Motor neuron (in vitro differentiated cells): ENCODE measurements at places on chromosomes 12 and 14. TPM values are rescaled to one million over a fixed set of nuclear protein-coding genes. Genes with fewer than 3 reads are reported as not detected.

DNA sequence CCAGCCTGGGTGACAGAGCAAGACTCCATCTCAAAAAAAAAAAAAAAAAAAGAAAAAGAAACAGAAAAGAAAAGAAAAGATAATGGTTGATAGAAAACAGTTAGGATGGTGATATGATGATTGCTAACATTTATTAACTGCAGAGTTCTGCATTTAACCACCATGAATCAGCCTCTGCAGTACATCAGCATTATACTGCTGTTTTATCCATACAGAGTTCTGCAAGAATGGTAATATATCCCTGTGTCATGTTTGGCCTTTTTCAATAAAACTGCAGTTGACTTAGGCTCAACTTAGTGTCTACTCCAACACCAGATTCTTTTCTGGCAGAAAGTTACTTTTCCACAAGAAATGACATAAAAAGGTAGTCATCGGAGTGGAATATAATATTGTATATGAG is 62.6 kb downstream of the DUSP6 start:
- ATAC-seq = no peak

Gene CLEC1A
- 0.66 TPM in 1 of 2 replicates, not detected in the other for total RNA-seq

Gene ETFBKMT
- 2.7 and 2.9 TPM in 2 replicates for total RNA-seq

Gene FGD6
- 4.9 and 5.0 TPM in 2 replicates for total RNA-seq

DNA sequence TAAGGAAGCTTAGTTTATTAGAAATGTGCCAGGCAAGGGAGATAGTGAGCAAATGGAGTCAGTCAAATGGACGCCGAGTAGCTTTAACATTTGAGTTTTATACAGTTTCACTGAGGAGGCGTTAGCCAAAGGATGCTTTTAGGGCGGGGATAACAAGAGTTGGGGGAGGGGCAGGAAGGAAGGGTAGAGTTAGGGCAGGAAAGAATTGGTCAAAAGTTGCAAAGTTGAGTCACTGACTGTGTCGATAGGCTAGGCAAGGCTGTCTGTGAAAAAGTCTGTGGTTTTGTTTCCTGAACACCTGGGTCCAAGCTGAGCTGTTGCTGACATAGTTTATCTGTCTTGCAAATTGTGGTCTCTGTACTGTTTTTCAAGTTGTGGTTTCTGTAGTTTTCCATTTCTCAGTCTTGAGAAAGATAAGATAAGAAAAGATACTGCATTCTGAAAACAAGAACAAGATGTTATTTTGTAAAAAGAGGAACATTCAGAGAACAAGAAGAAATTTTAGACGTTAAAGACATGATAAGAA is 62.6 kb upstream of the RESF1 start:
- ATAC-seq = no peak

- ATAC-seq = peak; percentile 82
Measured at GRCh38 chr12:42372154-42372791, 46.3 kb downstream of the PPHLN1 start.

Gene ABCB9
- total RNA-seq = 9.4 and 9.6 TPM in 2 replicates

- ATAC-seq = peak; percentile 49
Measured at GRCh38 chr14:76926521-76927251, 100.5 kb downstream of the LRRC74A start.

DNA sequence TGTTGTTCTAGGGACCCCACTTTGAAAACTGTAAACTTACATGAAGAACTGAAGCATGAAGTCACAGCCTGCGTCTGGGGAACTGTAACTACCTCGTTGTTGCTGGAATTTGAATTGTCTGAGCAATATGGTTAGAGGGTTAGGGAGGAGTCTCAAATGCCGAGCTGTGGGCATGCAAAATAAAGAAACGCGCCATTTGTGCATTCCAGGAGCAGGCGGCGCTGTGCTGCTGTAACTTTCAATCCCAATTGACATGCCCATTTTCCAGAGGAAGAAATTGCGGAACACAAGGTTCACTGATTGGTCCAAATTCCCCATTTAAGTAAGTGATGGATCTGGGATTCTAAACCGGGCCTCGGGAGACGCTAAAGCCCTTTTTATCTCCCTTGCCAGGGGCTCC is 61.3 kb downstream of the ZNF664 start:
- peak; percentile 40 for ATAC-seq

Gene RPGRIP1
- 0.76 and 2.6 TPM in 2 replicates for total RNA-seq

Gene CACNB3
- total RNA-seq = 10.0 and 15.4 TPM in 2 replicates

GRCh38 chr14:98167275-98167674 is 1104.7 kb downstream of the BCL11B start:
- ATAC-seq = no peak

DNA sequence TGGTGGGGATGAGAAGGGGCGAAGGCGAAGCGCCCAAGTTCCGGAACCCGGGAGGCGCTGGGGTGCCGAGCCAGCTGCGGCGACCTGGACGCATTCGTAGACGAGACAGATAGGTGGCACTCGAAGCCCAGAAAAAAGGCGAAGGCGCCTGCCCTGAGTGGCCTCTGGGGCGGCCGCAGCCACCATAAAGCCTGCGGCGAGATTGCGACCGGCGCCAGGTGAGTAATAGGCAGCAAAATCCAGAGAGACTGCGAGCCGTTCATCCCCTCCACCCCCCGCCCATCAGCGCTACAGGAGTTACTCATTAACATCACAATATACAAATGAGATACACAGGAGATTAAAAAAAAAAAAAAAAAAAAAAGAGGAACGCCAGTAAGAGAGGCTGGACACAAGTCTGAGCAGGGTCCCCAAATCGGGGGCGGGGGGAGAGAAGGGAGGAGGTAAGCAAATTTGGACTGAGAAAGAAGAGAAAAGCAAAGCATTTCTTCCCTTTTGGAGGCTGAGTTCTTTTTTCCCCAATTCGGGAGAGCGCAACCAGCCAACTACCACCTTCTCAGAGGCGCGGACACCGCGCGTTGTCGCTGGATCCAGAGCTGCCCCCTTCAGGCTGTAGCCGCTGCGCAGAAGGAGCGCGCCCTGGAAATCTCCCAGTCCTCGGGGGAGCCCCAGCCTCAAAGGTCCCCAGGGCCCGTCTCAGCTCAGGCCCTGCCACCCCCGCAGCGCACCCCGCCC is 15.7 kb downstream of the TBX3 start:
- peak; percentile 94 for ATAC-seq

Gene MTERF2
- total RNA-seq = 16.8 and 17.2 TPM in 2 replicates

GRCh38 chr14:104687601-104688504 is 1.6 kb upstream of the INF2 start:
- ATAC-seq = peak; percentile 34

GRCh38 chr14:65348137-65348536 is 64.4 kb upstream of the FUT8 start:
- ATAC-seq = no peak

DNA sequence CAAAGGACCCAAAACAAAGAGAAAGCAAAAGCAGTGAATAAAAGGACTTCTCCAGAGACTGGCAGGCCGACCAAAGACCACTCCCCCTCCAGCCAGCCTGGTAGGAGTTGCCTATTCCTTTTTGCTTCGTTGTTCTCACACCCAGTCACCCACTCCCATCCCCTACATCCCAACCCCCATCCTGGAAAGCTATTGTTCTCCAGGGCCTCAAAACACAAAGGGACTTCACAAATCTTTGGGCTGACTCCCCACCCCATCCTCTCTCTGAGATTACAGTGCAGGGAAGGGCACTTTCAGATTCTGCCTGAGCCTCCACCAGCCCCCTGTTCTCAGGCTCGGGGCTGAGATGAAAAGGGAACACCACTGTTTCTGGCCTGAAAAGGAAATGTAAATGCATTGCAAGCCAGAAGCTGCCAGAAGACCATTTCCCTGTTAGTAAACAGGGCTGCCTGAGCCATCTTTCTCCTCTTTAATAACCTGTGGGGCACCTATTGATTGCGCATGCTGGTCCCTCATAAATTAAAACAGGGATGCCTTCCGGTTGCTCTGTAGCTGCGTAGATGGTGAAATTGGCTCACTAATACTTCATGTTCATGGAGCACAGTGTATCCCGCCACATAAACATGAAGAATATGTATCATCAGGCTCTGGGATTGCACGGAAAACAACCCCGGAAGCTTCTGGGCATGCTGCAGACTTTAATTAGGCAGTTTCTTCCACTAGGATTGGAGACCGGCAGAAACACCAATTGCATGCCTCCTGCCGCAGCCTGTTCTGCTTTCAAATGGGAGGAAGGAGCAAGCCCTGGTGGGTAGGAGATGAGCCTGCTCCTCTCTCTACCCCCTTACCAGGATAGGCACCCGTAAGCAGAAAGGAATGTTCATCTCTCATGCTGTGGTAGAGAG is 130.3 kb upstream of the FUT8 start:
- ATAC-seq = peak; percentile 84

Gene IGFBP6
- total RNA-seq = 0.65 and 0.88 TPM in 2 replicates

Gene MANSC4
- not detected in 2 replicates for total RNA-seq

Gene POTEG
- not detected in 2 replicates for total RNA-seq

- no peak for ATAC-seq
Measured at GRCh38 chr14:61121355-61121787, 140.3 kb downstream of the SLC38A6 start.

DNA sequence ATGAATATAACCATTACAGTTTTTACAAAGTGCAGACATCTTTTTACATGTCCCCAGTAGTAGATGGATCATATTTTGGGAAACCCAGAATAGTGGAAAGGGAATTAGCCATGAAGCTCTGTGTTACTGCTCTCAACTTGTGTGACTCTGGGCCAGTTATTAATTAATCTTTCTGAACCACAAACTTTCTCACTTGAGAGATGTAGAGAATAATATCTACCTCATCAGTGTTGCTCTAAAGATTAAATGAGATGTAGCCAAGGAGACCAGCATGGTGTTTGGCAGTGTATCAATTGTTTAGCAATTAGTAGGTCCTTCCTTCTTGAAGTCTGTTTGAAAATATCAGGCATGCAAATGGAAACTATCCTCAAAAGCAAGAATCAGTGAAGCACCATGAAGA is 169.2 kb downstream of the TMTC2 start:
- ATAC-seq = no peak

Gene AMN
- total RNA-seq = 0.22 and 0.44 TPM in 2 replicates

Gene RFX4
- total RNA-seq = 17.9 and 18.1 TPM in 2 replicates

DNA sequence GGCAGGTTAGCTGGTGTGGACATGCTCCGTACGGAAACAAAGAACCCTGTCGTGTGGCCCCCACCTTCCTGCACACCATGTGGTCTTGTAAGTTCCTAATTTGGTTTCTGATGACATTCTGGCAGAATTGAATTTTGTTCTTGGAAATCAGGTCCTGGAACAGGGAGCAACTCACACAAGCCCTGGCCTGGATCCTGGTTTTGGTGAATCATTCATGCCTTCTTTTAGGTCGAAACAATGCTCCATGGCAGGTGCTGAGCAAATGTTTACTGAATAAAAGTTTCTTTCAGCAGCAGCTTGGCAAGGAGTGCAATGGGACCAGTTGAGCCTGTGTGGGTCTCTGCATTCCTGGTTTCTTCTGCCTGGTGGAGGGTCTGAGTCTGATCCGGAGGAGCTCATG is 978.4 kb downstream of the BCL11B start:
- no peak for ATAC-seq

Gene GUCY2C
- total RNA-seq = not detected in 2 replicates
